Mesangial cell (primary cell): ENCODE measurements at places on chromosomes 11 and 22. TPM values are rescaled to one million over a fixed set of nuclear protein-coding genes. Genes with fewer than 3 reads are reported as not detected.

The LUZP2 gene
- under 0.01 and 0.13 TPM in 2 replicates for total RNA-seq

The KRTAP5-7 gene
- total RNA-seq = not detected in 2 replicates

The DDTL gene
- total RNA-seq = 0.65 and 2.9 TPM in 2 replicates

The TPST2 gene
- total RNA-seq = 21.9 and 26.2 TPM in 2 replicates

The OR51E2 gene
- not detected in 2 replicates for total RNA-seq

The OR56A1 gene
- total RNA-seq = not detected in 2 replicates

The PIWIL4 gene
- total RNA-seq = 0.16 and 1.6 TPM in 2 replicates

The SLN gene
- 0.16 and 0.38 TPM in 2 replicates for total RNA-seq

The CCDC87 gene
- total RNA-seq = 0.16 and 0.76 TPM in 2 replicates

The CABP7 gene
- total RNA-seq = under 0.01 TPM in 1 of 2 replicates, not detected in the other

The CBLIF gene
- not detected in 2 replicates for total RNA-seq

The ZP1 gene
- 0.16 and 2.8 TPM in 2 replicates for total RNA-seq

The GTSE1 gene
- 1.3 and 35.5 TPM in 2 replicates for total RNA-seq

The RASSF10 gene
- 2.3 and 19.0 TPM in 2 replicates for total RNA-seq

The TENM4 gene
- total RNA-seq = 53.4 and 77.8 TPM in 2 replicates

The FDXACB1 gene
- 3.0 and 3.1 TPM in 2 replicates for total RNA-seq

The ELP4 gene
- total RNA-seq = 17.1 and 19.6 TPM in 2 replicates

The CHRM1 gene
- total RNA-seq = not detected in 2 replicates

The MIAT gene
- total RNA-seq = under 0.01 and 2.3 TPM in 2 replicates

The SEC14L2 gene
- 28.3 and 30.3 TPM in 2 replicates for total RNA-seq

The GNAZ gene
- 1.3 and 3.5 TPM in 2 replicates for total RNA-seq

The KRTAP5-1 gene
- not detected in 2 replicates for total RNA-seq

The DDI1 gene
- not detected in 2 replicates for total RNA-seq

The OR8D1 gene
- not detected in 2 replicates for total RNA-seq

The LRRC56 gene
- total RNA-seq = 0.33 and 2.3 TPM in 2 replicates

The SYT8 gene
- total RNA-seq = 2.0 TPM in 1 of 2 replicates, not detected in the other
